ENCODE measurements at places on chromosomes 3 and 15.
A peak's percentile ranks its signal among the peaks of the same experiment; 100 is the strongest.

DNA sequence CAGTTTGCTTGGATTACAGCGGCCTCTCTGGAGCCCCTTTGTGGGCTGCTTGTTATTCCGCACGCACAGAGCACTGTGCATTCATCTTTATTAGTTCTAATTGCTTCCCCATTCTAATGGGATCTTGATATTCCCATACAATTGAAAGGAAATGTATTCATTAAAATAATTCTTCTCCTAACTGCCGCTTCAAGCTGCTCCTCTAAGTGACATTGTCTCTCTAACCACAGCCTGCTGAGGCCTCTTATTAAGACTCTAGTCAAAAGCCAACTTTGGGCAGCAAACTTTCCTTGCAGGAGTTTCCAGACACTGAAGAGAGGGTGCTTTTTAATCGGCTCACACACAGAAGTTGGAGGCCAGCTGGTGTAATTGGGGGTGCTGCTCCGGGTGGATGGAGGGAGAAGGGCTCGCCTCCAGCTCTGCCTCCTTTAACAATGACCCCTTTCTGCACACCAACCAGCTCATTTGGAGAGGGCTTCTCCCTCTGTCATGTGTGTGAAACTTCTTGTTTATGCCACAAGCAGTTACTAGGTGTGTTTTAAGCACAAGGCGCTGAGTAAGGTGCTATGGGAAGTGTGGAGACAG, 5.6 kb upstream of the MAGEF1 start:
- peak; percentile 60 for DNase-seq

GRCh38 chr3:159263750-159264553, 462.1 kb downstream of the MFSD1 start:
- DNase-seq, result no peak

DNA sequence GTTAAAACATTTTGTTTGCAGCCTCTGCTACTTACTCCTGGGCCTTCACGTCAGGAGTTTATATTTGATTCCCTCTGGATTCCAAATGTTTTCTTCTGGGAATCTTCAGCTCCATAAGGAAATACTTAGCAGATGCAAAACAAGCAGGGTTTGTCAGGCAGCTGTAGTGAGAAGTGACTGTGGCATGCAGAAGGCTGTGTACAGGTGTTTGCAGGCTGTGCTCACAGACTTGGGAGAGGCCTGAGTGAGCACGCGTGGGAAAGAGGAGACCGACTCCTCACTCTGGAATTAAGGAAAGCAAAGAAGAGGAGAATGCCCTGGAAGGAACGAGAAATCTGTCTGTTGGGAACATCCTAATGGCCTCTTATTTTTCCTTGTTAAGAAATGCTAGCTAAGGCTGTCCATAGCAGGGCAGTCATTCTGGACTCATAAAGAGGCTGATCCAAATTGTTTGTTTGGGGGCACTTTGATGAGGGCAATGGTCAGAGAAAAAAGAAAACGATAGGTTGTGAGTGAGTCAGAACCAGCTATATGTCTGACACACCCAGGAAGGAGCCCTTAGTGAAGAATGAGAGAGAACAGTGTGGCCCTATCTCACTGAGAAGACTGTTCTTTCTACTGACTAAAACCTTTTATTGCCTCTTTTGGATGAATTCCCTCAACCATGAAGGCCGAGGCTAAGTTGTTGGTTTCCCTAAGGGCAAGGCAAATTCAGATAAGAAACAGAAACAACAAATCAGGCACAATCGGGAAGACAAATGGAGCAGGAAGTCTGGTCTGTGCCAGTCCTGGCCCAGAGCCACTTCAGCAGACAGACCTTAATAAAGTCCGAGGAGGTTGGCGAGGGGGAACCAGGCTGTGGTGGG, 82.6 kb downstream of the TGFBR2 start:
- DNase-seq, result peak; percentile 30

- DNase-seq, result no peak
Measured at GRCh38 chr3:16496408-16497222, 16.9 kb downstream of the RFTN1 start.

DNA sequence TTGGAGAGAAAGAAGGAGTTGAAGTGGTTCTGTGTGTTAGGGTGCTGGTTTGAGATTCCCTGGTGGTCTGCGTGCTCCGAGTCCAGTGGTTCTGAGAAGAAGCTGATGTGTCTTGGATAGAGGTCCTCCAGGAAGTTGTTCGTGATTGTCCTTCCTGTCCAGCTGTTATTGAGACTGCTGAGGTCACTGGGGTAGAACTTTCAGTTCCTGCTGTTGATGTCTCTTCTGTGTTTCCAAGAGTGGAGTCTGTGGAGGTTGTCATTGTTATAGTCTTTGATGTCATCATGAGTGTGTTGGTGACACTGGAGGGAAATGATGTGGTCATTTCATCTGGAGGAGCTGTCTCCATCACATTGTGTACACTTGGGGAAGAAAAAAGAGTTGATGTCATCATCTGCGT, 20.8 kb downstream of the MUC4 start:
- DNase-seq, result no peak
